ENCODE measurements at places on chromosomes 4 and X.
A peak's percentile ranks its signal among the peaks of the same experiment; 100 is the strongest.

GRCh38 chr4:59643682-59644081 lies 1556.4 kb upstream of the ADGRL3 start:
- no peak for DNase-seq

- no peak for DNase-seq
These were observed 202.1 kb upstream of the TET2 start for GRCh38 chr4:104944596-104944995.

DNA sequence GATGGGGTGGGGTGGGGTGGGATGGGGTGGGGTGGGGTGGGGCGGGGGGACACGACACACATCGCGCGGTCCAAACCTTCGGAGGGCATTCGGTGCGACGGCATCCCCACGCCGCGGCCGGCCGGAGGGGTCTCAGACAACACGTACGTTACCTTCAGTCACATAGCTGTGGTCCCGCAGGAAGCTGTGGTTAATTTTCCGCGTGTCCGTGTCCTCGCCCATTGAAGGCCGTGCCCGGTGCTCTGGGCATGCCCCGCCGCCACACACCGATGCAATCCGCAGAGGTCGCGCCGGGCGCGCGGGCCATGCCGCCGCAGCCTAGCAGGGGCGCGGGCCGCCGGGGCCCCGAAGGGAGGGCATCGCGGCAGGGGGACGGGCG lies 417 bp downstream of the PPP2R2C start:
- DNase-seq = no peak

- DNase-seq = no peak
These were observed 1295.8 kb upstream of the ADGRL3 start for GRCh38 chr4:59904331-59904730.

- no peak for DNase-seq
These were observed 94.4 kb downstream of the NWD2 start for GRCh38 chr4:37338972-37339371.

DNA sequence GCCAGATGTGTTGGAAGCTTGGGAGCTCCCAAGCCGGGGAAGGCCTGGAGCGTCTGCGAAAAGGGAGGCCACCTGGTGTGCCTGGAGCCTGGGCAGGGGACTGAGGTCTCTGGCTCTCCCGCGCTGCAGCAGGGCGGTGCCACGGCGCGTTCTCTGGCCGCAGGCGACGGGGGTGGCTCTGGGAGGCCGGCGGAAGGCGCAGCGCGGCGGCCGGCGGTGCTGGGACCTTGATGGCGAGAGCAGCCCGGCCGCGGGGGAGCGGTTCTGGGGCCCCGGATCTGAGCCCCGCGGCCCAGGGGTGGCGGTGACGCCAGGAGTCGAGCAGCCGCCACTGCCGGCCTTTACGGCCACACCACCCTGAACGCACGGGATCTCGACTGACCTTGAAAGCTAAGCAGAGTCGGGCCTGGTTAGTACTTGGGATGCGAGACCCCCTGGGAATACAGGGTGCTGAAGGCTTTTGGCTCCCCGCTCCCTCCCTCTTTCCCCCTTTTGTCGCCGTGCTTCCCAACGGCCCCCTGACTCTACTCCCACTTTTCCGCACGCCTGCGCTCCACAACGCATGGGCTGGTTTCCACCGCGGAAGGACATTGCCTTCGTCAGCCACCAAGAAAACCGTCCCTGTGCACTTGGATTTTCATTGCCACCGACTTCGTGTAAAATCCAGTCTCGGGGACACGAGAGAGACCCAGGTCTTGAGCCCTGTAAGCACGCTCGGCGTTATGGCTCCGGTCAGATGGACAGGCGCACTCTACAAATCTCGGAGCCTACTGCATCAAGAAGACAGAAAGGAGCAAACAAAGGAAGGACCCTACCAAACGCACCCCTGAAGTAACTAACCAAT lies 9.5 kb downstream of the FRG2 start:
- DNase-seq = no peak

DNA sequence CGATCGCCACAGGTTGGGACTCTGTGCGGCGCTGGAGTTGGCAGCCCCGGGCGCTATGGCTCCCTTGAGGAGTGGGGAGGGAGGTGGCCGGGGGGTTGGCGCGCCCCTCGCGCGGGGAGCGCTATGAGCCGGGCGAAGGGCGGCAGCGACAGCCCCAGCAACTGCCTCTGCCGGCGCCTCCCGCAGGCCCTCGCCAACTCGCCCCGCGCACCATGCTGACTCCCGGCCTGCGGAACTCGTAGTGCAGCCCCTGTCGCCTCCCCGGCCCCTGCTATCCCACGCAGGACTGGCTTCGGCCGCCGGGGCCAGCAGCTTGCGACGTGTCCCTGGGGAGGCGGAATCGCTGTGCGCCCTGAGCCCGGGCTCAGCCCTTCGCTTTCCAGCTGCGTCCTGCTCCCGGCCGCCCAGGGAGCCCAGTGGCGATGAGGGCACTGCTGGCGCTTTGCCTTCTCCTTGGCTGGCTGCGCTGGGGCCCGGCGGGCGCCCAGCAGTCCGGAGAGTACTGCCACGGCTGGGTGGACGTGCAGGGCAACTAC lies 415 bp downstream of the SHISA3 start:
- DNase-seq = no peak

DNA sequence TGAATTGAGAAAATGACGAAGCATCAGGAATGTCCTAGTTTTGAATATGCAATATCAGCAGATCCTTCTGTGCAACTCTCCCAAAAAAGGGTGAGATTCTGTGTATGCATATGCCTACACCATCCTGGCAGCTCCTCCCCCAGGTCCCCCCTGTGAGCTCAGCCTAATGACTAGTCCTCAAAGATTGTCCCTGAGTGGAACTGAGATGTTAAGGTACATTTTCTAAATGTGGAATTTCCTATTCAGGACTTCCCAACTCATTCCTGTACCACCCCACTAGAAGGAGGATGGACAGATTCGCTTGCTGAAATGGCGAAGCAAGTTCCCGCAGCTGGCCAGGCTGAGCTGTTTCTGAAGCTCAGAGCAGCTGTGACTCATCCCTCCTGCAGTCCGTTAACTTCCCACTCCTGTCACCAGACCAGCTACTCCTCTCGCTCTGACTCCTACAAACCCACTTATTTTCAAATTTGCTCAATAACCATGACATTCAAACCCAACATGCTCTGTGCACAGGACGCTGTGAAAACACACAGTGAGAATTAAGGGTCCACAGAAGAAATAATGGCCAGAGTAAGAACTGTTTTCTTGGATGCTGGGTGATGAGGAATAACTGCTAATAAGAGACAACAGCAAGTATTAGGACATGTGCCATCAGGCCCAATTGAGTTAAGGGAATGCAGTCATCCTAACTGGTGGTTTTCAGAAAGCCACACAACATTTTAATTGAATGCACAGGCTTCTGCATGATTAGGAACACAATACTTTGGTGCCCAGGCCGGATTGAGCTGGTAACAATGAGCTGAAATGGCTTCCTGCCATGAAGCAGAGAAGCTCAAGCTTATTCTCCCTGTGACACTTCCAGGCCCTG lies 40.0 kb upstream of the IRF2 start:
- DNase-seq = peak; percentile 52

DNA sequence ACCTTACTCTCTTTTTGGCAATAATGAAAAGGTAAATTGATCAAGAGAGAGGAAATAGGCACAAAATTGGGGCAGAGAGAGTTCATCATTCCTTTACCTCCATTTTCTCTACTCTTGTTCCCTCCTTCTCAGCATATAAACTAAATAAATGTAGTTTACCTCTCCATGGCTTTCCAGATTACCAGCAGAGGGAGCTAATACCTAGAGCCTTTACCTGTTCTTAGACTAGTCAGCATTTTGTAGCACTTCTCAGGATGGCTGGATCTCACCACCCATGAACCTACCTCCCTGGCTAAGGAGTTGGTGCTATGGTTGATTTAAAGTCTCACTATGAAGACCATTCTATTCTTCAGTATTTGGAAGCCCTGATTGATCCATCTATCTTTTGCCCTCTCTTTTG lies 15.7 kb downstream of the OFD1 start:
- DNase-seq = no peak

DNA sequence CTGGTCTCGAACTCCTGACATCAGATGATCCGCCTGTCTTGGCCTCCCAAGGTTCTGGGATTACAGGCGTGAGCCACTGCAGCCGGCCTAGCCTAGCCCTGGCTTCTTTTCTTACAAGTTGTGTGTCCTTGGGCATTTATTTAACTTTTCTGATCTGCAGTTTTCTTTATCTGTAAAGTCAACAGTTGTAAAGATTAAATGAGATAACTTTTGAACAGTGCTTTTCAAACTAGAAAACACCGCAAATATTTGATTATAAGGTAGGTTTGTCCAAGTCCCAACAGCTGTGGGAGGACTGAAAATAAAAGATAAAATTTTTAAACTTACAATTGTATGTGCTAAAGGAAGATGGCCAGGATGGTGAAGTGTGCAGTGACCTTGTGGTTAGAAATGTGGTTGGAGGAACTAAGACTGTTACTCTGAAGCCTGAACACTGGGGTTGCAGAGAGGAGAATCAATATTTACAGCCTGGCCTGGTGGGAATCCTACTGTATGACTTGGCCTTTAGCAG lies 44.8 kb downstream of the GSX2 start:
- DNase-seq = no peak

Data from stimulated activated CD4-positive, alpha-beta T cell treated with anti-CD3 and anti-CD28 coated beads, Interleukin-12 subunit alpha, Interleukin-12 subunit beta, amount 100 ng/mL, for 48 hours (primary cell).